Activated CD4-positive, alpha-beta T cell treated with anti-CD3 and anti-CD28 coated beads, Interleukin-2, amount 50 U/mL, for 24 hours (primary cell): ENCODE measurements at places on chromosomes 4 and X.

- DNase-seq = no peak
Measured at GRCh38 chrX:15864629-15865028, 10.0 kb upstream of the AP1S2 start.

DNA sequence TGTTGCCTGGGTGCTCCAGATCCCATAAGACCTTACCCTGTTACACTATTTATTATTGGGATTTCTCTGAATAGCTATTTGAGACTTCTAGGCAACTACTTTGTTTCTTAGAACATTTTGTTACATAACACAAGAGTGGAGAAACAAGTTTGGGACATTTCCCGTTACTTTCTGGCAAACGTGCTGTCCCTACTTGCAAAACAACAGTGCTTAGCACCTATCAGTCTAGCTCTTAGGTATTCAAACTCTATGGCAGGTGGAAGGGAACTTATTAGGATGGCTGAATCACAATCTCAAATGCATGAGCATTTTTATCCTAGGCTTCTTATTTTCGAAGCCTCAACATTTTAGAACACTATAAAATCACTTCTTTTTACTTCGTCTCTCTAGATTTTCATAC lies 613.6 kb downstream of the DMD start:
- DNase-seq = no peak

DNA sequence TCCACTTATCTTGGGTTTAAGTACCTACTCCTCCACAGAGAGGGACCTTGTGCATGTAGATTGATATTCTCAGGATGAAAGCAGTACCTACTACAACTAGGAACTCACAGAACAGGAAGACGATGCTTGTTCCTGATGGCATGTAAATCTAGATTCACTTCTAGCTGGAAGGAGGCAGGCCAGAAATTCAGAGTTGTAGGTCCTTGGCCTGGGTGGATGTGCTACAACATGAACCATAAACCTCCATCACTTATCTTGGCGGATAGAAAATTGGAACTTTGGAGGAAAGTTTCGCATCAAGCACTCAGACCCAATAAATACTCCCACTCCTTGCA lies 9.3 kb upstream of the SMIM20 start:
- DNase-seq = no peak

- peak; percentile 64 for DNase-seq
Measured at GRCh38 chrX:48508400-48509244, at the start of gene PORCN. Gene PORCN (plus strand): TSS chrX:48508992. CDS start chrX:48509821, 829 bp downstream.

GRCh38 chr4:158799856-158800255 lies 31.0 kb downstream of the FNIP2 start:
- no peak for DNase-seq

GRCh38 chr4:165584916-165585315 lies 206.1 kb downstream of the CPE start:
- DNase-seq = no peak

GRCh38 chrX:144768540-144768939 lies 478.8 kb upstream of the SPANXN1 start:
- no peak for DNase-seq

GRCh38 chr4:172207258-172207657 lies 394.1 kb downstream of the GALNTL6 start:
- DNase-seq = no peak

DNA sequence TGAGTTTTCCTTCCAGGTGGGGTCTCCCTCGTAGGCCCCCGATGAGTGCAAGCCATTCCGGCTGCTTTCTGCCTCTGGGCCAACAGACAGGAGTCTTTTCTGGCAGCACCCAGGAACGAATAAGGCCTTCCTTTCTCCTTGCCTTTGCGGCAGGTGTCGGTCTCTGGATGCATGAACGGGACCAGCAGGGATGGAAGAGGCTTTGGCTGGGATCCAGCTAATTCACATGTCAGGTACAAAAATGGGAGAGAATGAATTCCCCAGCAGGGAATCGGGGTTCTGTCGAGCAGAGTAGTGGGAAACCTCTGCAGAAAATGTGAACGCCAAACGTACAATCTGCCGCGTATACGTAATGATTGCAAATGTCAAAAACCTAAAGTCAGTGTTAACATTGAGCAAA lies 146.1 kb upstream of the TBL1X start:
- no peak for DNase-seq

DNA sequence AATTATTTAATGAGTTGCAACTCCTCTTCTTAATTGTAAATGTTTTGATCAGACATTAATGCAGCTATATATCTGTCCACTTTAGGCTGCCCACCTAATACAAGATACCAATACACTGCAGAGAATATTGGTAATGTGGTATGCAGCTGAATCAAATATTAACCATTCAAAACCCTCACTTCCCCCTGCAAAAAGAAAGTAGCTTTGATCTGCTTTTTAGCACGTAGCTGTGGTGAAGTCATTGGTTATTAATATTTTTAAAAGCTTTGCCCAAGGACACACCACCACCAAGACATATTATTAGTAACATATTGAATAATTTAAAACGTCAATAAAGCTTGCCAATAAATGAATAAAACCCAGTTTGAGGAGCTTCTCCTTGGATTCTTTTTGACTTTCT lies 28.6 kb upstream of the CYP2U1 start:
- DNase-seq = no peak

GRCh38 chr4:164261831-164262230 lies 492.1 kb upstream of the SMIM31 start:
- no peak for DNase-seq

- DNase-seq = no peak
Measured at GRCh38 chr4:95362906-95363558, 185.7 kb downstream of the UNC5C start.

DNA sequence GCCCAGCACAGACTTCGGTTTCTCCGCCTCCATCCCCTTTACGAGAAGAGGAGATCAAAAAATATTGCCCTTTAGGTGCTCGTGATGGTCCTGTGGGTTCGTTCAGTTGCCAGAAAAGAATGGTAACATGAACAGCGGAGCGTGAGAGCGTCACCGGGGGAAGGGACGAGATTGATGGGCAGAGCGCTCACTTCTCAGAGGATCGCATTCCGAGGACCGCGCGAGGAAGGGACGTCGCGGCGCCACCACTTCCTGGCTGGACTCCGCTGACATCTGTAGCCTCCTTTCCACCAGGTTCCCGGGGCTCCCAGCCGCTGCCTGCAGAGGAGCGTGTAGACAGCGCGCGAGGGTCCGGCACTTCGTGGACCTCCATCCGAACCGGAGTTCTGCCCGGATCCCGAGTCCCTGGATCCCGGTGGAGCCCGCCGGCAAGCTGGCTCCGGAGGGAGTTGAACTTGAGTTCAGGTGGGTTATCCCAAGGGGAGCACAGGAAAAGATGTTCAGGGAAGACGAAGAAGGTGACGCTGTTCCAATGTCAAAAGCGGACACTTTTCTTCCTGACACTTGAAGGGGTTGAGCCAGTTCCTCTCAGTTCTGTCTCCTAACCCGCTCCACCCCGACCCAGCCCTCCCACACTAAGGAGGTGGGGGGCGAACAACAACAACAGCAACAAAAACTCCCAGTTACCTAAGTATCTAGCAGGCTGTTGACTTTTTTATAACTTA lies 484 bp downstream of the GALNTL6 start:
- DNase-seq = no peak

GRCh38 chr4:27442146-27442545 lies 581.5 kb downstream of the STIM2 start:
- no peak for DNase-seq

GRCh38 chr4:146059865-146060264 lies 115.7 kb upstream of the LSM6 start:
- no peak for DNase-seq

DNA sequence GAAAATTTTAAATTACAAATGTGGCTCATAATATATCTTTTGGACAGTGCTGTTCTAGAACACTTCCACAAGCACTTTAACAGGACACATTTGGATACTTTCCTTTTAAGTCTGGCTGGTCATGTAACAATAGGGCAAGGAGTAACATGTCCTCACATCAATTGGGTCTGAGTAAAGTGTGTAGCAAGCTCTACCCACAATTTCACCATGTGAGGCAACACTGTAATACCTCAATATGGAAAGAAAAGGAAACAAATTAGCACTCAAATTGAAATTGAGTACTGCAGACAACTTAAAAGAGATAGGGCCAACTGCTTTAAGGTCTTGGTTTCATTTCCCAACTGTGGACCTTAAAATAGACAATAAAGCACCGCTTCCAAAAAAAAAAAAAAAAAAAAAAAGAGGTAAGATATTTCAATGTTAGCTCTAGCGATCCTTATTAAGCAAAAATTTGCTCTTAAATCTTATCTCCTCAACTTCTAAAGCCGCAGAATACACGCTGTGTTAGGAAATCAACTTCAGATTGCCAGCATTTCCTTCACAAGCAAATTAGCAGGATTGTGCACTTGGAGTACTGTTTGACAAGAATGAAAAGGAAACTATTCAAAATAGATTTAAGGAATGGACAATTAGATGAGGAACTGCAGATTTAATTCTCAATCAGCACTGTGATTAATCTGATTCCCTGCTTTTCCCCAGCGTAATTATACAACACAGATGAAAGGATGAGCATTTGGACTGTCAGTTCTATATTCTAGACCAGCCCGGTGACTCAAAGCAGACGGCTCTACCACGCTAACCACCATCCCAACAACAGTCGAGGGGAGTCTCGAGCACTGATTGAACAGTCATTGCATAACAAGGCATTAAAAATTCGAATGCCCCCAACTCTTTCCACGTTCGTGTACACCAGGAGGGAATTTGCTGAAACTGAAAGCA lies 1.6 kb downstream of the CASK start:
- peak; percentile 25 for DNase-seq

- peak; percentile 26 for DNase-seq
Measured at GRCh38 chrX:75522565-75523431, at the start of gene ZDHHC15. Gene ZDHHC15 (minus strand): TSS chrX:75523037. CDS start chrX:75523024, 13 bp downstream.

DNA sequence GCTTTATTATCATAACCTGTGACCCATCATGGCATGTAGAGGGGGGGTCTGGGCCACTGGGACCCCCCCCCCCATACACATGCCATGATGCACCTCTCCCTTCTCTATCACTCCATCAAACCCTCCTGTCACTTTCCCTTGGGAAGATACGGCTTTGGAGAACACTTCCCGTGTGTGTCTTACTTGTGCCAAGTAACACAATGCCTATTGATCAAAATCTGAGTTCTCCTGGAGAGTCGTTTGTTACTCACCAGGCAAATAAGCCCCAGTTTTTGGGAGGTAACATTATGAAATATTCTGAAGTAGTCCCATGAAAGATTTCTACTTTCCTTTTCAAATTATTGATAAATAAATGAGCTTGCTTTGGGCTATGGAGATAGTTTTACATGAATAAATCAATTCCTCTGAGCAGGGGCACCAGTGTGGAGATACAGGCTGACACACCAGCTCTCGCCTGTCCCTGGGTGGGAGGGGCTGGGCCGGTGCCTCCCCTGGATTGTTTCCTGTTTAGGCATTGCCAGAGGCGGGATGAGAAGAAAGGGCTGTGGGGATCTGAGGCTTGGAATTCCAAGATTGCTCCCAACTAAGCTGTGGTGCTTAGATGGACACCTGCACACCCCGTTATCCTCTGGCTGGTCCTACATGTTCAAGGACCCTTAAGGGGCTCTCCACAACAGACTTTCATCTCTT lies 63.2 kb upstream of the WWC2 start:
- DNase-seq = no peak

GRCh38 chrX:106247162-106247561 lies 79.1 kb downstream of the PWWP3B start:
- DNase-seq = no peak

GRCh38 chrX:112636951-112637581 lies 42.7 kb downstream of the LHFPL1 start:
- no peak for DNase-seq

DNA sequence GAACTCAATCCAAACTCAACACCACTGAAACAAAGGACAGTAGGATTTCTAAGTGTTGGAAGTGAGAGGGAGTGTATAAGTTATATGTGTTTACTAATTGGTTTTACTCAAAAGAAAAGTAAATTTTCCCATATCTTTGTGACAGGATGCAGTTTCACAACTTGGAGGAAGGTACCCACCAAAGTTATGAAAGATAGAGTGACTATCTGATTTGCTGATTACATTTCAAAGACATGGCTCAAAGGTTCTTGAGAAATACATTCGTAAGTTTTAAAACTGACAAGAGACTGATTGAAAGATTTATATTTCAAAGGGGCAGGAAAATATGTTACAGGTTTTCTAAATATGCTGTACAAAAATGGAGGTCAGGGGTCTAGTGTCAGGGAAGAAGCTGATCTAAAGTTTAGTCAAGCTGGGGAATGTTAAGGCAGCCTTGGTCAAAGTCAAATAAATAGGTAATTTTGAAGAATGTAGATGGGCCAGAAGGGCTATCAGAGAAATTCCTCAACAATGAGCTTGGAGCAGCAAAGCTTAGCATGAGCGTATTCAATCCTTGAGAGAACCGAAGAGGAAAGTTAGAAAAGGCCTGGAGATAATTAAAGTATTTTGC lies 9.7 kb upstream of the COMMD8 start:
- DNase-seq = no peak

DNA sequence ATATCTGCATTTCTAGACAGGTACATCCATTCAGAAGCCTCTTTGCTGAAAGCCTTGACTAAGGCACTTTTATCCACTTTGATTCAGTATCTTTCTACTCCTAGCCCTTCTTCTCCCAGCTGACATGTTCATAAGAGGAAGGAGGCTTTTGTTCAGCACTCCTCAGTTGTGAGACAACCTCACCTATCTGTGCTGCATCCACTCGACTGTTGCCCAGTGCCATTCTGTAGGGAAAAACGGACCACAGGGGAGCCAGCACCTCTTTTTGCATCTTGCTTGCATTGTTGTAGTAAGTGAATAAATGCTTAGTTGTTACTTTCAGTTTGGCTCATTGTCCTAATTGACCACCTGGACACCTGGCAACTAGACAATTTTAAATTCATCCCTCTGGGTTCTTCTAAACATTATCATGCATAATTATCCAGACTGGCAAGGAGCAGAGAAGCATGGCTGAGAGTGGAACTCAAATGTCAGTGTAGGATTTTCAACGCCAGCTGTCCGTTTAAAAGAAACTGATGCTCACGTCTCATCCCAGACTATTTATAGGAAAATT lies 83.8 kb upstream of the BOD1L1 start:
- DNase-seq = no peak

- DNase-seq = no peak
Measured at GRCh38 chr4:82983444-82983843, 27.2 kb downstream of the LIN54 start.

- DNase-seq = no peak
Measured at GRCh38 chr4:48296365-48296764, 26.7 kb upstream of the TEC start.

GRCh38 chrX:113539599-113540356 lies 699.1 kb upstream of the AMOT start:
- DNase-seq = no peak

GRCh38 chr4:168674866-168675265 lies 178.0 kb downstream of the PALLD start:
- DNase-seq = no peak

GRCh38 chr4:2742081-2742822 lies 13.9 kb downstream of the TNIP2 start:
- DNase-seq = no peak
